ENCODE measurements at places on chromosomes 3 and 15.

- no peak for DNase-seq
Measured at GRCh38 chr3:127183931-127184869, 8.7 kb upstream of the PRR23E start.

DNA sequence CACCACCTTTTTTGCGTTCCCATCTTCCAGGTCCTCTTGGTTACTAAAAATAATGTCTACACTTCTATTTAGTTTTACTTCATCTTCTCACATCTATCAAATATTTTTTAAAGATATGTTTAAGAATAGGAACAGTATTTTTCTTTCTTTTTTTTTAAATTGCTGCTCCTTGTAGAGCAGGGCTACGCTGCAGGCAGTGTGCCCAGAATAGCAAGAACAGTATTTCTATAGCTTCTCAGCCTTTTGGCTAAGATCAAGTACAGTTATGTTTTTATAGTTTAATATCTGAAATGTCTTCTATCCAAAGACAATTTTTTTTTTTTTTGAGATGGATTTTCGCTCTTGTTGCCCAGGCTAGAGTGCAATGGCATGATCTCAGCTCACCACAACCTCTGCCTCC, 73.0 kb downstream of the MYO9A start:
- no peak for DNase-seq

GRCh38 chr3:38121451-38121831, 15.5 kb downstream of the ACAA1 start:
- DNase-seq: no peak

- DNase-seq: peak; percentile 22
Measured at GRCh38 chr15:28912422-28912821, 26.6 kb downstream of the APBA2 start.

- DNase-seq: no peak
Measured at GRCh38 chr3:28287046-28287445, 45.6 kb downstream of the CMC1 start.

DNA sequence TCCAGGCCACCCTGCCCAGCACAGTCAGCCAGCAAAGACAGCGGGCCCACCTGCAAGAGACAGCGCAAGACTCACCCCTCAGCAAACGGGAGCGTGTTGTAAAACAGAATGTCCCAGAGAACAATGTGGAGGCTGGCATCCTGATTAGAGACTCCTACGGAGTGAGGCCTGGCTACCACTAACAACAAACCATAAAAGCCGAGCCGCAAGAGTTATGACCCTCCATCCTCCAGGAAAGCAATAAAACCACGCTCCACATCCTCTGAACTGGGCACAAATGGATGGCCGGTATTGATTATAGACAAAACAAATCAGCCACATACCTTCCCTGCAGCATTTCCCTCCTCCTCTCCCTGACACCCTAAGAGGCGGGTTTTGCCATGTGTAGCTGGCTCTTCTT, 75.8 kb upstream of the LIPC start:
- no peak for DNase-seq

DNA sequence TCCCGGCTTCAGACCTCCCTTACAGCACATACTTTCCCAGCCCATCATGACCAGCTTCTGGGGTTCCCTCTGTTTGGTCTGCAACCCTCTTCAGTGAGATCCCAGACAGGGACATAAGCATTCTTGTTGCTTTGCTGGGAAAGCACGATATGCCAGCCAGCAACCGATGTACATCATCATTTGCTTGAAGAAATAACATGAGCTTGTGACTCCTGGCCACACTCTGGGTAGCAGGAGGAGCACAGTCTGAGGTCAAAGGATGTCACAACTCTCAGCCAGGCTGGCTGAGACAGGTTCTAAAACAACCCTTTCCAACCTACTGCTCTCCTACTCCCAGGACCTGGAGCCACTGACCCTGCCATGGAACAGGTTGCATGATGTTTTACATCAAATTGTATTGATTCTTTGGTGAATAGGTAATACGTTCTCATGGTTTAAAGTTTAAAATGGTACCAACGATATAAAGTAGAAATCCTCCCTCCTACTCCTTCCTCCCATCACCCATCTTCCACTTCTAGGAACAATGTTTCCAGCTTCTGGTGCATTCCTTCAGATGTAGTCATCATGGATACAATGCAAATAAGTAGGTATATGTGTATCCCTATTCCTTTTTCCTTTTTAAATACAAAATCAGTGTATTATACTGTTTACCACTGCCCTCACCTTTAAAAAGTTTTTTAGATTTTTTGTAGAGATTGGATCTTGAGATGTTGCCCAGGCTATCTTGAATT, 190.3 kb downstream of the OPA1 start:
- no peak for DNase-seq

GRCh38 chr3:123083383-123084124, 16.7 kb downstream of the PDIA5 start:
- DNase-seq: no peak

DNA sequence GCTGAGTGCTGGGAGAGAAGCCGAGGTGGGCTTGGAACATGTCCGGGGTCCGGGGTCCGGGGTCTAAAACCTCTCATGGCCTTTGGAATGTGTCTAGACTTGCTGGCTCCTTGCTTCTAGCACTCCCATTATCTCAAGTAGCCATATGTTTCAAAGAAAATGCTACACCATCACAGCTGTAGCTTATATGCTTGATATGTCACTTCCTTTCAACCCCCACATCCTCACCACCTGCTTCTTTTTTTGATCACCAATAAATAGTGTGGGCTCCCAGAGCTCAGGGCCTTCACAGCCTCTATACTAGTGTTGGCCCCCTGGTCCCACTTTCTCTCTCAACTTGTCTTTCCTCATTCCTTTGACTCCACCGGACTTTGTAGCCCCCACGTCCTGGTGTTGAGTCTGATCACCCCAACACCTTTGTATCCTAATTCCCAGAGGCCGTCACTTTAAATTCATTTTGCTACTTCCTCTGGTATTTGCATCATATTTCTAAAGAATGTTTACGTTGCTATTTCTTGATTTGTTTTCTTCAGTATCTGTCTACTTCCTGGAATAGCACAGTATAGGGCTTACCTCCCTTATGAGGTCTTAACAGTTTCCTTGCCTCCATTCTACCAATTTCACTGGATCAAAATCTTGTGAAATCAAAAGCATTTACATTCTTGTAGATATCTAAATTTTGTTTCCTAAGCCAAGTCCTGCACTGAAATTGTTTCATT, 71.9 kb upstream of the CHRNB4 start:
- no peak for DNase-seq

DNA sequence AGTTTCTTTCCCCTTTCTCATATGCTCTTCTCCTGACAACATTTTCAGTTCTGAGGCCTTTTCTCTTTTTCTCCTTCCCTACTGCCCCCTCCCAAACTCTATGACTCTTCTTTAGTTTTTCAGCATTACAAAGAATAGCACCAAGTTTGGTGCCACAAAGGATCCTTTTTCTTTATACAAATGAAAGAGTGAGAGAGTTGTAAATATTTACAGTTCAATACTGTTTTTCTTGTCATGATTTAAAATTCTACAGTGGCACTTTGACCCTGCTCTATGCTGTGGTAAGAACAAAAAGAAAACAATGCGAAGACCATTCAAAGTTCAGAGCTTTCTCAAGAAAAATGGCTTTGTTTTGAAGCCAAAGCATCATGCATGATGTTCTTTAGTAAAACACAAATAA, 667.9 kb upstream of the SGO1 start:
- DNase-seq: no peak

GRCh38 chr15:67013696-67014095, 51.7 kb upstream of the SMAD3 start:
- peak; percentile 34 for DNase-seq

DNA sequence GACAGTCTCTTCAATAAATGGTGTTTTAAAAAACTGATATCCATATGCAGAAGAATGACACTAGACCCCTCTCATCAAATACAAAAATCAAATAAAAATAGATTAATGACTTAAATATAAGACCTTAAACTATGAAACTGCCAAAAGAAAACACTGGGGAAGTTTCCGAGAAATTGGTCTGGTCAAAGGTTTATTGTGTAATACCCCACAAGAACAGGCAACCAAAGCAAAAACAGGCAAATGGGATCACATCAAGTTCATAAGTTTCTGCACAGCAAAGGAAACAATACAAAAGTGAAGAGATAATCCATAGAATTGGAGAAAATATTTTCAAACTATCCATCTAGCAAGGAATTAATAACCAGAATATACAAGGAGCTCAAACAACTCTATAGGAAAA, 126.2 kb downstream of the GOLIM4 start:
- DNase-seq: no peak

- no peak for DNase-seq
Measured at GRCh38 chr15:82647835-82648256, 683 bp upstream of the CPEB1 start.

DNA sequence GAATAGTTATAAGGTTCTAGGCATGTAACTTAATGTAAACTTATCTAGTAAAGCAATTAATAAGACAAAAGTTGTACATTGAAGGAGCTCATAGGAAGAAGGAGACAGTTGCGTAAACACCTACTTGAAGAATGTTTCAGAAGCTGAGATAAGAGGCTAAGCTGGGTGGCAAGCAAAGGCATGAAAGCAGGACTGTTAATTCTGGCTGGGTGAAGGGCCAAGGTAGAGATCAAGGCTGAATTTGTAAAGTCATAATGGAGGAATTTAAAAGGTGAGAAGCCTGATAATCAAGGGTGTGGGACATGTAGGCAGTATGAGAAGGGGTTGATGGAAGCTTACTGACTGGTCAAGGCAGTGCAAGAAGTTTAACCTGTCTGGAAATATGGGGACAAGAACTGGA, 80.4 kb upstream of the TGFBR2 start:
- no peak for DNase-seq

DNA sequence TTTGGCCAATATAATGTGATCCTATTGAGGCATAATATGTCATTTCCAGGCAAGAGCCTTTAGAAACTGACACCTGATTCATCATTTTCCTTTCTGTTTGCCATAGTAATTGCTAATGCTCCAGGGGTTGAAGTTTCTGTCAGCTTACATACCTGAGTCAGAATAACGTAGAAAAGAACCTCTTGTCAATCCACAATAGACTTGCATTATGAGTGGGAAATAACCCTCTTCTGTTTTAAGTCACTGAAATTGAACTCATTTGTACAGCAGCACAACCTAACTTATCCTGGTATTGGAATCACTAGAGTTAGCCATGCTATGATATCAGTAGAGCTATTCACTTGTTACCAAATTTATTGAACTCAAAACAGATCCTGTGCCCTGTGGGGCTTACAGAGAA, 101.7 kb upstream of the TP63 start:
- DNase-seq: no peak

- DNase-seq: no peak
Measured at GRCh38 chr3:135649361-135649760, 316.2 kb upstream of the PPP2R3A start.

DNA sequence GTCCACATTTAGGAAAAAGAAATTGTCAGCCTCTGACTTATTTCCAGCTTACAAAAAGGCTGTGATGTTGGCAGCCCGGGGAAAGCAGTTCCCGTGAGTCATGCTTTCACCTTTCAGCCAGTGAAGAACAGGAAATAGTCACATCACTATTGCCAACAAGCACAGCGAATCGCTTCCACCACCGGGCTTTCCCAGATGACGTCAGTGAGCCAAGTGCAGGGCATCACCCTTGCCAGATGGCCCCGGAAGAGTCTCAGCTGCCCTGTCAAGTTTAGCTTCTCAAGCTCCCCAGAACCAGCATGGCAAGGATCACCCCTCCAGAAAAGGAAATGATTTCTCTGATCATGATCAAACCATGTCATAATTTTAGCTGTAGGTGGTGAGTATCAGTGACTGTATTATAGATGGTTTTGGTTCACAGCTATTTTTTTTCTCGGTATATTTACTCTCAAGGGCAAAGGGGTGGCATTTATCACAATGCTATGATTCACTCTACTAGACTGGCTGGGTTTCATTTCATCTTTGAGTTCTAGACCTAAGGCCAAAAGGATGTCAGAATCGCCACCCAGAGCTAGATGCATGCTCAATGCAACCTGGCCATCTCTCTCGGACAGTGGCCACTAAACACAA, 32.9 kb downstream of the B3GNT5 start:
- DNase-seq: peak; percentile 94

GRCh38 chr15:99253381-99254090, 2.3 kb downstream of the LRRC28 start:
- DNase-seq: peak; percentile 18

- DNase-seq: peak; percentile 36
Measured at GRCh38 chr15:49621887-49622286, 1.0 kb downstream of the DTWD1 start.

DNA sequence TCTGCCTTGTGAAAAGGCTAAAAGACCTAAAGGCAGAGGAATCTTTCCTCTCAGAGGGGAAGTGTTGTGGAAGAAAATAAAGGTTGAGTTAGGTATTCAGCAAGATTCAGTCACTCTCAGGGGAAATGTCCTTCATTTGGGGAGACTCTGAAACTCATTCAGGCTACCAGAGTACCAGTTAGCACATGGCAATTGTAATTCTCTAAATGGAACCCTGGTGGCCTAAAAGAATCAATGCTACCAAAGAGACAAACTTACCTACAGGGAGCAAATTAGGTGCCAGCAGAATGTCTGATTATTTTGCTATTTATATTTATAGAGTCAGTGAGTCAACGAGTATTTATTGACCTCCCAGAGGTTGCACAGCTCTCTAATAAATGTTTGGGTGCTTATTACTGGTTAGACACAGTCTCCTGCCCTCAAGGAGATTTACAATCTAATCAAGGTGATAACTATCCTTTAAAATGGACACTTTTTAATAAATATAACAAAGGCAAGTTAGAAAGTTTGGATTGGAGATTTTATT, 33.9 kb upstream of the CDIN1 start:
- no peak for DNase-seq

DNA sequence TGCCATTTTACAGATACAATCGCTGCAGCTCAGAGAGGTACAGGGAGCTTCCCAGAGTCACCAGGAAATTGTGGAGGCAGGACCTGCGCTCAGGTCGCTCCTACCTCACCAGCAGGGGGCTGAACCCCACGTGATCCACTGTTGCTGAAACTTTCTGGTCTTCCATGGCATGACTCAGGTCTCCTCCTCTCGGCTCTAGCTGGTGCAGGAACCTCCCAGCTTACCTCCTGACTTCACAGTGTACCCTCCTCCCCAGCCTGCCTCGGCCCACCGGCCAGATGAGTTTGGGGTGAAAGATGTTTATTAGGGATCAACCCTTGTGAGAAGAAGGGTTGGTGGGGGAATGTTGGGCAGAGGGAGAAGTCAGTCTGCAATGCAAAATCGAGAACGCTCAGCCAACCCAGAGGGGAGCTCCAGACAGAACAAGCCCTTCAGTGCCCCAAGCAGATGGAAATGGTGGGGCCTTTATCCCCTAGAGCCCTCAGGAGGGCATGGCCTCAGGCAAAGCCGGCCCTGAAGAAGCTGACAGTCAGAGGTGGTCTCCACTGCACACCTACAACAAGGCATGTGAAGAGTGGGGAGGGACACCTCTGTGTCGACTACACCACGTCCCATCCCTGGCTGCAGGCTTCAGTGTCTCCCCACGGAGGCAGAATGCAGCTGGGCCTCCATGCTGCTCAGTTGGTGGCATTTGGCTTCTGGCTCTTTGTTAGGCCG, 118.6 kb upstream of the PRR20G start:
- no peak for DNase-seq

DNA sequence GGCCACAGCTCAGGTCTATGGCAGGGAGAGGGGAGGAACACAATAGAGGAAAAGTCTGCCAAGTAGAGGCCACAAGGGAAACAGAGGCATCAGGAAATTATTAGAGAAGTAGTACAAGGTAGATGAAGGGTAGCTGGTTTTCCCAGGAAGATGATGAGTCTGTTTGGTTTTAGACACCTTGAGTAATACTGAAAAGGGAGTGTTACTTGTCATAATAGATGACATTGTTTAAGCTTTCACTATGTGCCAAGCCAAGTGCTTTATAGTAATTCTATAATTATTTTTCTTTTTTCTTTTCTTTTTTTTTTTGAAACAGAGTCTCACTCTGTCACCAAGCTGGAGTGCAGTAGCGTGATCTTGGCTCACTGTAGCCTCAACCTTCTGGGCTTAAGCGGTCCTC, 13.7 kb downstream of the PXK start:
- DNase-seq: no peak
